ENCODE measurements at places on chromosomes 5 and 9.

GRCh38 chr9:136160381-136160841 is 41.7 kb upstream of the TMEM250 start:
- no peak overlapping the region for H3K4me3 ChIP-seq
- no peaks in the 10 kb centered on the region for H3K4me1 ChIP-seq
- no peak for DNase-seq

GRCh38 chr5:111383288-111383970 is 128.9 kb downstream of the STARD4 start:
- no peaks in the 10 kb centered on the region for H3K36me3 ChIP-seq
- H3K27me3 ChIP-seq = no peaks in the 10 kb centered on the region
- no peak overlapping the region for H3K4me3 ChIP-seq

DNA sequence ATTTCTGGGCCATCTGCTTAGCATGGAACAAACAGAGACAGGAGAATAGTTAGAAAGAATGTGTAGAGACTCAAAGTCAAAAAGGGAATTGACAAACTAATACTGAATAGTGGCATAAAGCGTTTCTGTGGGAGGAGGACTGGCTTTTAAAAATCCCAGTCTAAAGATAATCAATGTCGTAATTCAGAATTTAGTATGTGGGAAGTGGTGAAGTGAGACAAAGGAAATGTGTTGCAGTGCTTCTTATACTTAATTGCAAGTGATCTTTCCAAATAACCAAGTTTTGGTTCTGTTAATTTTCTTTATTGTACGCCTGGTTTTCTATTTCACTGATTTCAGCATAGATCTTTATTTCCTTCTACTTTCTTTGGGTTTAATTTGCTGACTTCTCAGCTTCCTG is 133.2 kb downstream of the ENTREP1 start:
- H3K27me3 ChIP-seq = no peaks in the 10 kb centered on the region
- DNase-seq = no peak
- H3K4me3 ChIP-seq = no peak overlapping the region
- no peak overlapping the region for H3K27ac ChIP-seq
- peaks cover 5% of the 10 kb centered on the region for H3K36me3 ChIP-seq

GRCh38 chr5:174364676-174365075 is 319.2 kb downstream of the NSG2 start:
- no peak overlapping the region for H3K27ac ChIP-seq
- no peak overlapping the region for H3K4me3 ChIP-seq
- no peaks in the 10 kb centered on the region for H3K4me1 ChIP-seq
- no peaks in the 10 kb centered on the region for H3K27me3 ChIP-seq
- no peaks in the 10 kb centered on the region for H3K36me3 ChIP-seq
- no peak for DNase-seq

DNA sequence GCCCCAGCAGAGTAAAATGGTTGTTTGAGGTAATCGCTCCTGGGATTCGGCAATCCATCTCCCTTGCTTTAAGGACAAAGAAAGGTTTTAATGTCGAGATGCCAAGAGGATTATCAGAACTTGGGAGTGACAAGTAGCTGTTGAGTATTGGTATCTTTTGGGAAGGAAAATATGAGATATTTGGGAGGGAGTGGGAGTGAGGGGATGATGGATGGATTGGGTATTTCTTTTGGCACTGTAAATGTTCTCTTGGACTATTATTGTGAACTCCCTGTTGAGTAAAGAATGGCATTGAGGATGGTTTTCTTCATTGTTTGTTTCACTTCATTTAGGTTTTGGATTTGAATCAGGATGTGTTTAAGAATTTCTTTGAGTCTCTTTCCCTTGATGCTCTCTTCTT is 86.1 kb downstream of the PIP5K1B start:
- no peak overlapping the region for H3K4me3 ChIP-seq
- DNase-seq = no peak
- no peaks in the 10 kb centered on the region for H3K4me1 ChIP-seq

DNA sequence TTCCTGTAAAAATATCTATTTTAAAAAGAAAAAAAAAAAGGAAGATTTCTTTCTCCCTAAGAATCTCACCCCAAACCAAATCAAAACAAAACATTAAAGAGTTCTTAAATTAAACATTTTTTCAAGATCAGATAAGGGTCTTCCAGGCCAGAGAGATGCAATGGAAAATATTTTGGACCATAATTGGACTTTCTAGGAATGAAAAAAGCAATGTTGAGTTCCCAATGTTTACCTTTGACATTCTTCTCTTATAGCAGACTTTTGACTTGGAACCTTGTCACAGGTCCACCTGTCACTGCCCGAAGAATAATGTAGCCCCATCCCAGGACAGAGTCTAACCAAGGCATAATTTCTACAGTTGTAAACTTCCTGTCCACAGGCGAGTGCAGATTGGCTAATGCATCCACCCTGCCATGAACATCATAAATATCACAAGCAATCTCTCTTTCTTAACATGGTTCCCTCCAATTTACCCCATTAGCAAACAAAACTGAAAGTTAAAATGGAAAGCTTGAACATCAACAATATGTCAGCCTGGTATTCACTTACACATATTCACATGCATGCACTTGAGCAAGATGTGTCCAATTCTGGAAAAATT is 121.7 kb upstream of the ZNF366 start:
- no peak overlapping the region for H3K4me3 ChIP-seq
- no peaks in the 10 kb centered on the region for H3K27me3 ChIP-seq
- no peak for DNase-seq
- no peaks in the 10 kb centered on the region for H3K36me3 ChIP-seq

- H3K27ac ChIP-seq = no peak overlapping the region
- no peaks in the 10 kb centered on the region for H3K36me3 ChIP-seq
- H3K4me3 ChIP-seq = no peak overlapping the region
- H3K4me1 ChIP-seq = no peaks in the 10 kb centered on the region
- H3K27me3 ChIP-seq = no peaks in the 10 kb centered on the region
These were observed 148.5 kb downstream of the ISOC1 start for GRCh38 chr5:129243039-129243438.

- H3K27me3 ChIP-seq = no peaks in the 10 kb centered on the region
- H3K4me3 ChIP-seq = no peak overlapping the region
- no peaks in the 10 kb centered on the region for H3K36me3 ChIP-seq
- no peaks in the 10 kb centered on the region for H3K4me1 ChIP-seq
These were observed 315.6 kb upstream of the KLF4 start for GRCh38 chr9:107805201-107805600.

DNA sequence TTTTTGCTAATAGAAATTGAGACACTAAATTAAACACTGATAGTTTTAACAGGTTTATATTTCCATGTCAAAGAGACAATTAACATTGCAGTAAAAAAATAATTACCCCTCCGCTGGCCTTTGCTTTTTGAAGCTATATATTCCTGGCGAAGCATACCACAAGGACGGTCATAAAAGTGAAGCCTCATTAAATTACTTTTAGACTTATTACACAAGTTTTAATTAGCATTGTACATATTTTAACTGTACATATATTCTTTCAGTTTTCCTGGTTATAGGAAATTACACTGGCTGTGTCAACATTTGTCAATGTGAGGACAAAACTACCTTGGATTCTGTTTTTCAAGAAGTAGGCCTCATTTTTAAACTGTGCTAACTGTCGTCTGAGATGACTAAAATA is 1.2 kb downstream of the CDKN2A start:
- no peak overlapping the region for H3K4me3 ChIP-seq
- DNase-seq = no peak
- H3K4me1 ChIP-seq = peaks cover 4% of the 10 kb centered on the region
- no peaks in the 10 kb centered on the region for H3K36me3 ChIP-seq

DNA sequence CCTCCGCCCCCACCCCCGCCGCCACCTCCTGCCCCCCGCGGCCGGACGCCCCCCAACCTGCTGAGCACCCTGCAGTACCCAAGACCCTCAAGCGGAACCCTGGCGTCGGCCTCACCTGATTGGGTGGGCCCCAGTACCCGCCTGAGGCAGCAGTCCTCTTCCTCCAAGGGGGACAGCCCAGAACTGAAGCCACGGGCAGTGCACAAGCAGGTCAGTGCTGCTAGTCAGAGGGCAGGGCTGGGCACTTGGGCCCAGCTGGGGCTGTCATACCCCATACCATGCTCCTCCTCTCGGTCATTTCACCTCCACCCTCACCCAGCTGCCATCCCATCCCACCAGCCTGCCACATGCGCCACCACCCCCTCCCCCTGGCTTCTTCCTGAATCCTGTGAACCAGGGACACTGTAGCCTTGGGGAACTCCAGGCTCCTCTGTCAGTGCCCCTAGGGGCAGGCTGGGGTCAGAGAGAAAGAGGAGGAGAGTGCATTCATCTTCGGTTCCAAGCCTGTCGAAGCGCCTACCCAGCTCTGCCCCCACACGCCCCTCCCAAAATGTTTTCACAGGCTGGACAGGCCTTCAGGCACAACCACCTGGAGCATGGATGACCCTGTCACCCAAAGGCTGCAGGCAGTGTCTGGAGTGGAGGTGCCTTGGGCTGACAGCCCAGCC is 122.0 kb downstream of the DAB2IP start:
- no peaks in the 10 kb centered on the region for H3K36me3 ChIP-seq
- H3K27me3 ChIP-seq = no peaks in the 10 kb centered on the region
- DNase-seq = no peak
- peak overlapping the region; percentile 88 for H3K27ac ChIP-seq

- H3K27ac ChIP-seq = peak overlapping the region; percentile 49
- H3K4me3 ChIP-seq = no peak overlapping the region
- no peak for DNase-seq
- no peaks in the 10 kb centered on the region for H3K27me3 ChIP-seq
These were observed 50.1 kb upstream of the PWWP2A start for GRCh38 chr5:160169326-160169725.

DNA sequence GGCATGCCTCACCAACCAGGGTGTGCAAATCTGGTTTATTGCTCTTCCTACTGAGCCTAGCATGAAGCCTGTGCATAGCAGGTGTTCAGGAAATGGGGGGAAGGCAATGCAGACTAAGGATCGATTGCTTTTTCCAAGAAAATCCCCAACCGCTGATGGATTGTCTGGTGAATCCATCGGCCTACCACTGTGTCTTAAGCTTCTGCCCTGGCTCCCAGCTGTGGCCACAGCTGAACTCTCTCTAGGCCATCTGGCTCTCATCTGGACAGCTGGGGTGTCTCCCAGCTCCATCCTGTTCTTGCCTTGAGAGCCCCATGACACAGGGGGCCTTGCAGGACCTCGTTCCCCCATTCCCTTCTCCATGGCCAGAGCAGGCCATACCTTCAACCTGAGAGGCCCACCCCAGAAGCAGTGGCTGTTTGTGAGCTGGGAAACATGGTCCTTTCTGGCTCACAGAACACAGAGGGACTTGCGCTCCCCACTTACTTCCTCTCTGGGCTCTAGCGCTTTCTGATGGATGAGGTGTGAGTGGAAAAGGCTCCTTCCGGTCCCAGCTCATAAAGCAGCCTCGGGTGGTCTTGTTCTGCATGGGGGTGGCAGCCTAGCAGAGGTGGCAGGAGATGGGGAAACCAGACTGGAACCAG is 41.8 kb downstream of the COL27A1 start:
- H3K27ac ChIP-seq = no peak overlapping the region
- no peaks in the 10 kb centered on the region for H3K36me3 ChIP-seq
- H3K27me3 ChIP-seq = no peaks in the 10 kb centered on the region
- no peak overlapping the region for H3K4me3 ChIP-seq
- H3K4me1 ChIP-seq = peaks cover 11% of the 10 kb centered on the region

GRCh38 chr5:14267991-14268708 is 125.0 kb downstream of the TRIO start:
- peak overlapping the region; percentile 64 for H3K27ac ChIP-seq
- H3K4me1 ChIP-seq = peaks cover 40% of the 10 kb centered on the region
- H3K27me3 ChIP-seq = no peaks in the 10 kb centered on the region

- H3K4me3 ChIP-seq = no peak overlapping the region
- no peaks in the 10 kb centered on the region for H3K27me3 ChIP-seq
- no peak for DNase-seq
- peaks cover 16% of the 10 kb centered on the region for H3K4me1 ChIP-seq
- H3K27ac ChIP-seq = peak overlapping the region; percentile 17
These were observed 62.5 kb upstream of the ITGA1 start for GRCh38 chr5:52725065-52725746.

GRCh38 chr5:93649234-93649900 is 66.3 kb downstream of the NR2F1 start:
- H3K4me3 ChIP-seq = no peak overlapping the region
- no peaks in the 10 kb centered on the region for H3K36me3 ChIP-seq
- no peaks in the 10 kb centered on the region for H3K4me1 ChIP-seq
- H3K27me3 ChIP-seq = no peaks in the 10 kb centered on the region
- no peak overlapping the region for H3K27ac ChIP-seq

GRCh38 chr5:125219710-125220109 is 473.3 kb upstream of the ZNF608 start:
- H3K4me1 ChIP-seq = no peaks in the 10 kb centered on the region
- no peak for DNase-seq
- no peak overlapping the region for H3K4me3 ChIP-seq
- H3K27ac ChIP-seq = no peak overlapping the region

GRCh38 chr5:76473661-76474060 is 70.6 kb downstream of the IQGAP2 start:
- H3K36me3 ChIP-seq = no peaks in the 10 kb centered on the region
- DNase-seq = no peak
- H3K27ac ChIP-seq = no peak overlapping the region
- no peaks in the 10 kb centered on the region for H3K4me1 ChIP-seq

- no peak within 1 kb of the TSS for H3K27ac ChIP-seq
- peaks cover 61% of the 10 kb centered on the region for H3K27me3 ChIP-seq
- peaks cover 27% of the 10 kb centered on the region for H3K4me1 ChIP-seq
These were observed at the start of gene NTNG2 for GRCh38 chr9:132161743-132162184. NTNG2 (plus strand) TSS chr9:132162058; CDS start chr9:132166832, 4,774 bp downstream.

DNA sequence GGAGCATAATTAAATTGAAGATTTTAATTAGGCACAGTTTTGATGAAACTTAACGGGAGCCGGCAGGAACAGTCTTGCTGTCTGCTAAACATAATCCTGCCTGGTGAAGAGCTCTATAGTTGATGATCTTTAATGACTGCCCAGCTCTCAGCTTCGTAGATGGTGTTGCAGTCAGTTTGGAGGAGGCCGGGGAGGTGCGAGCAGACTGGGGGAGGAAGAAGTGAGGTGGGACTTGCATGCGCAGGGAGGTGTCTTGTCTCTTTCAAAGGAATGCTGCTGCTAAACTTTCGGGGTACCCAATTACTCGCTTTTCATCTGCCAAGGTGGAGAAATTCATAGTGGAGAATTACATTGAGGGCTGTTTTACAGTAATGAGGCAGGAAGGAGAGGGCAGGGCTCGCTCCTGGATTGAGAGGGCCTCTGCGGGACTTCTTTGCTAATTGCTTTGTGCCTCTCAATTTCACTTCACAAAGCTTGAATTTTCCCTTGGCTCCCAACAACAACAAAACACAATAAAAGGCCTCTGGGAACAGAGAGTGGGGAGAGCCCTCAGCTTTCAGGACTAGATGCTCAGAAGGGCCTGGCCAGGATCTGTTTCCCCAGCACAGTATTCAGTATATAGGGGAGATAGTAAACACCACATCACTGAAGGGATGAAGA is 257.9 kb upstream of the ADRA1B start:
- no peaks in the 10 kb centered on the region for H3K36me3 ChIP-seq
- DNase-seq = no peak
- no peak overlapping the region for H3K4me3 ChIP-seq

DNA sequence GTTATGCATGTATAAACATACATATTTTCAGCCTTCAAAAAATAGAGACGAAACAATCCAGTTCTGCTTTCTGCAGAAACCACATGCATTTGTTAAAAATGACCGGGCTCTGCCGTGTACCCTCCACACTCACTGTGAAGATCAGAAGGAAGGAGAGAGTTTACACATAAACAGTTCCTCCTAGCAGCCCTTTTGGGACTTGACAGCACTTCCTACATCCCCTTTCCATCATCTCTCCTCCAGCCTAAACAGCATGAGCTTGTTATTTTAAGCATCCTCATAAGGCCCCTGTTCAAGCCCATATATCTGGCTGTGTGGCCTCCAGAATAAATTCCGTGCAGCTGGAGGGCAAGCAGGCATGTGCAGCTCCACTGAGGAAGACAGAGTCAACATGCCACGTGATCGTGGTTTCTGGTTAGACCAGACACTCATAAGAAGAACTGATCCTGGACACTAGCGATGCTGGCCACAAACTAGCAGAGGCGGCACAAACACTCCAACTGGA is 42.2 kb downstream of the NIPAL4 start:
- H3K27me3 ChIP-seq = no peaks in the 10 kb centered on the region
- no peaks in the 10 kb centered on the region for H3K36me3 ChIP-seq
- no peaks in the 10 kb centered on the region for H3K4me1 ChIP-seq
